ENCODE measurements at places on chromosomes 11 and 22.

DNA sequence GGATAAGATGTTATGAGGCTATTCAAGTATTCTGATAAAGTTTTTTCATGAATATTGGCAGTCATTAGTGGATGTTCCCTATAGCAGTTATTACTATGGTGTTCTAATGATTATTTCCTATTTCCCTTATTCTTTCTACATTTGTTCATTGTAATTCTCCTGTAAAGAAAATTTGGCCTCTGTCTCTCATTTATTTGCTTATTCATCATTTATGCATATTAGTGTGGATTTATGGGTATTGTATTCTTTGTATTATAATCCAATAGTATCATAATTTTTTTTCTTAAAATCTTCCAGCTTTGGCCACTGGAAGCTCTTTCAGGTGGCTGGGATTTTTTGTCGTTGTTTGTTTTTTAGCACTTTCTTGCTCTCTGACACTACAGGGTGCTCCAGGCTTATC is 47.3 kb downstream of the JAM3 start:
- no peak for DNase-seq

DNA sequence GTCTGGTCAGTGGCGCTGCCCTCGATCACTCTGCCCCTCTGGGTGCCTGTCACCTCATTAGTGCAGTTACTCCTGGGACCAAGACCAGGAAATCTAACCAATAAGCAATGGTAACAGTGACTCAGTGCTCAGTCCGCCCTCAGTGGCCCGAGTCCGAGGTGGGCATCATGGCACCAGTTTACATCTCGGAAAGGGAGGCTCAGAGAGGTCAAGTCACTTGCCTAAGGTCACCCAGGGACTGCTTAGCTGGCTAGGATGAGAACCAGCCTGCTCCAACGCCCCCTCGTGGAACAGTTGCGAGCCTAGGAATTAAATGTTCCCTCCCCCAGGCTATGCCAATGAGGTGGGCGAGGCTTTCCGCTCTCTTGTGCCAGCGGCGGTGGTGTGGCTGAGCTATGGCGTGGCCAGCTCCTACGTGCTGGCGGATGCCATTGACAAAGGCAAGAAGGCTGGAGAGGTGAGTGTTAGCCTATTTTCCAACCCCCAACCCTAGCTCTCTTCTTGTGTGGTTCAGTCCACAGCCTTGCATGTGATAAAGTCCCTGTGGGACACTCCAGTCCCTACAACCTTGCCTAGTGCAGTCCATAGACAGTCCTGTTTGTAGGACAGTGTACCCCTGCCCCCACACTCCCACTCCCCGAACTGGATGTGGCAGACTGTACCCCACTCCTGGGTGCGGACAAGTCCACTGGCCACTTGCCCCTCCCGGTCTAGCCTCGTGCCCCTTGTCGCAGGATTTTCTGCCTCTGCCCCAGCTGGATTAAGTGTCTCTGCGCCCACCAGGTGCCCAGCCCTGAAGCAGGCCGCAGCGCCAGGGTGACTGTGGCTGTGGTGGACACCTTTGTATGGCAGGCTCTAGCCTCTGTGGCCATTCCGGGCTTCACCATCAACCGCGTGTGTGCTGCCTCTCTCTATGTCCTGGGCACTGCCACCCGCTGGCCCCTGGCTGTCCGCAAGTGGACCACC is 1.1 kb downstream of the MTFP1 start:
- peak; percentile 82 for DNase-seq

DNA sequence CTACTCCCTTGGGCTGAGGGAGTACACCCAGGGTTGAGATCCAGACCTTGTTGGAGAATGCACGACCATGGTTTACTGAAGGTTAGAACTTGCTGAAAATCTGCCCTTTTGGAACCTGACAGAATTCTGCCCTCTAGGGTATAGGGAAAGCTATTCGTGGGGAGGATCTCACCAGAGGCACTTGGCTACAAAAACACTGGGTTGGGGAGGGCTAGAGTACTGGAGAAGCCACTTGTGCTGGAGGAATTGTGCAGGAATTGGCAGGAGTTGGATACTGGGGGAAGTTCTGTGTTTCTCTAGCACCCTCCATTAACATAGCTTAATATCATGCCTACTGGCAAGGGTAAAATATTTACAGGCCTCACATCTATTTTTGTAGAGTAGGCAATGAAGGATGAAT is 55.8 kb downstream of the PPME1 start:
- no peak for DNase-seq

DNA sequence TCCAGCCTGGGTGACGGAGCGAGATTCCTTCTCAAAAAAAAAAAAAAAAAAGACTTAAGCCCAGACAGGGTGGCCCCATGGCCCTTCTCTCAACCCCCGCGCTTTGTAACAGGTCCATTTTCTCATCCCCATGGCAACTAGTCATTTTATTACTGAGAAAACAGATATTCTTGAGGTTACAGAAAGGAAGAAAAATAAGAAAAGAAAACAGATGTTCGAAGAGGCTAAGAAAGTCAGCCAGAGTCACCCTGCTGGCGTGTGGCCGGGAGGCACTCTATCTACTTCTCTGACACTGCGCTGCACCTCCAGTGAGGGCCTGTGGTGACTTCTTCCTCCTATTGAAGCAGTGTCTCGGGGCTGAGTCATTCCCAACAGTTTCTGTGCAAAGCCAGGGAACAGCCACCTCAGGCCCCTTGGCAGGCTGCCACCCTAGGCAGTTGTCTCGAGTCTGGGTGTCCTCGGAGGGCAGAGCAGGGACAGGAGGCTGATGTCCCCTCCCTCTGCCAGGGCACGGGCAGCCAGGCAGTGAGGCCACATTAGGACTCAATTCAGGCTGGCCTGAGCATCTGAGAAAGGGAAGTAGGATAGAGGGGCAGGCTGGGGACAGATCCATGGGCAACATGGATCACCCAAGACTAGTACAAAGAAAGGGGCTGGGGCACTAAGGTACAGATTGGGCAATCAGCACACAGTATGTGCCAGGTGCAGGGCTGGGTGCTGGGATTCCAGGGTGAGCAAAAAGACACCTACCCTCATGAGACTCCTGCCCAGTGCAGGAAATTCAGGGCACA is 16.4 kb upstream of the SYVN1 start:
- peak; percentile 93 for DNase-seq

DNA sequence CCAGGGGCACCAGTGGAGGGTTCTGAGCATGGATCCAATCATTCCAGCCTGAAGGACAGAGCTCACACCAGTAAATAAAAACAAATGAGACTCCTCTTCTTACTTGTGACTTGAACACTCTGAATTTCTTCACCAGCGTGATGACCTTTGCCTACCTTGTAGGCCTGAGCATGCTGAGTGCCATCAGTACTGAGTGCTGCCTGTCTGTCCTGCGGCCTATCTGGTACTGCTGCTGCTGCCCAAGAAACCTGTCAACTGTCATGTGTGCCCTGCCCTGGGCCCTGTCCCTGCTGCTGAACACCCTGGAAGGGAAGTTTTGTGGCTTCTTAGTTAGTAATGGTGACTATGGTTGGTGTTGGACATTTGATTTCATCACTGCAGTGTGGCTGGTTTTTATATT is 23.9 kb downstream of the MRGPRX4 start:
- no peak for DNase-seq

DNA sequence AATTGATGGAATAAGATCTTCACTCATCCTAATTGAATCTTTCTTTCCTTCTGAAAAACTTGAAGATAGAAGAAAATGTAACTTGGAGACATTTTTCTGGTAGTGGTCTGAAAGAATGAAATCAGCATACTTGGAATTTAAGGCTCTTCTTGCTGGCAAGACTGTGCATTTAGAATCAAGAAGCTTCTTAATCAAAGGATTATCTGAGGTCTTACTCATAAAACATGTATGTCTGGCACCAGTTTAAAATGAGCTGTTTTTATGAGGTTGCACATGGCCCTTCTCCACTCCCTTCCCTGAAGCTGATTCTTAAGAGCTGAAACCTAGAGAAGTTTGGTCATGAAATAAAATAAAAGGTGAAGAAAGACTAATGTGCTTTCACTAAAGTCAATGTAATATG is 77.3 kb downstream of the ARHGEF12 start:
- no peak for DNase-seq

All from urothelium cell line (cell line).